ENCODE measurements at places on chromosomes 16 and 17. TPM values are rescaled to one million over a fixed set of nuclear protein-coding genes. Genes with fewer than 3 reads are reported as not detected.

DNA sequence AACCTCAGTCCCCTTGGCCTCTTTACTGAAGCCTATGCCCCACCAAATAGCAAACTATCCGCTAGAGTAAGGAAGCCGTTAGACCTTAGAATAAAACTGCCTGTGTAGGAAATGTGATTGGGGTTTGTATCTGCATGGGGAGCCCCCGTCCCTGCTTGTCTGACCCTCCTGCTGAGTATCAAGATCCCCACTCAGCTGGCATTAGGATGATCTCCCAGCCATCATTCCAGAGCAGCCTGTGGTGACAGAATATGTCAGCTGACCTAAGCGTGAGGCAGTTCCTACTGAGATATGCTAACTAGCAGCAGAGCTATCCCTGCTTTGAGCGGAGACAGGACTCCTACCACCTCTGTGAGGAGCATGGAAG, 645 bp upstream of the GFOD2 start:
- H3K36me3 ChIP-seq = peaks cover 4% of the 10 kb centered on the region
- DNase-seq = no peak
- H3K27ac ChIP-seq = peak overlapping the region; percentile 91
- H3K4me3 ChIP-seq = peak overlapping the region; percentile 84

Gene ADGRG3
- not detected for total RNA-seq

Gene RNF227
- total RNA-seq = 3.0 TPM

GRCh38 chr17:4485676-4486646, 12.7 kb upstream of the SPNS2 start:
- H3K27ac ChIP-seq = no peak overlapping the region
- H3K4me1 ChIP-seq = peaks cover 29% of the 10 kb centered on the region
- DNase-seq = no peak
- H3K36me3 ChIP-seq = no peaks in the 10 kb centered on the region
- no peaks in the 10 kb centered on the region for H3K27me3 ChIP-seq

Gene SECTM1
- total RNA-seq = 7.0 TPM

Gene SLC5A10
- total RNA-seq = 0.25 TPM

GRCh38 chr16:47045023-47045422, 71.5 kb upstream of the DNAJA2 start:
- H3K4me3 ChIP-seq = no peak overlapping the region
- peaks cover 1% of the 10 kb centered on the region for H3K4me1 ChIP-seq
- no peak overlapping the region for H3K27ac ChIP-seq
- no peaks in the 10 kb centered on the region for H3K36me3 ChIP-seq
- H3K27me3 ChIP-seq = peaks cover 1% of the 10 kb centered on the region

Gene PTX4
- not detected for total RNA-seq

Data from mesothelial cell of epicardium (in vitro differentiated cells).